ENCODE measurements at places on chromosomes 1 and 21.

DNA sequence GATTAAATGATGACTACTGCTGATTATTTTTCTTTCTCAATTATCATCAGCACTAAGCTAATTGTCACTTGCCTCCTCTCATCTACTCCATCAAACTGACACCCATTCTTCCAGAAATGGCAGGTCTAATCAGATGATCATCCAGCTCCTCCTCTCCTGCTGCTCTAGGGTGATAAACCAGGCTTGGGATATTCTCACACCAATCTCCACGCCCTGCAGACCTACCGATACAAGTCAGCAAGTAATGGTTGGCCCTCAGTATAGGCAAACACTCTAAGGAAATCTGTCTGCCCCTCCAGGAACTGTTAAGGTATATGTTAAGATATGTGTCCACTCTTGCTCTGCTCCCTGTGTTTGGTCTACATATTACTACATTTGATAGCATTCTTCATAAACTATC, 36.3 kb upstream of the C1orf21 start:
- no peak for DNase-seq

- DNase-seq, result no peak
These were observed 44.2 kb downstream of the CTH start for GRCh38 chr1:70455291-70455690.

DNA sequence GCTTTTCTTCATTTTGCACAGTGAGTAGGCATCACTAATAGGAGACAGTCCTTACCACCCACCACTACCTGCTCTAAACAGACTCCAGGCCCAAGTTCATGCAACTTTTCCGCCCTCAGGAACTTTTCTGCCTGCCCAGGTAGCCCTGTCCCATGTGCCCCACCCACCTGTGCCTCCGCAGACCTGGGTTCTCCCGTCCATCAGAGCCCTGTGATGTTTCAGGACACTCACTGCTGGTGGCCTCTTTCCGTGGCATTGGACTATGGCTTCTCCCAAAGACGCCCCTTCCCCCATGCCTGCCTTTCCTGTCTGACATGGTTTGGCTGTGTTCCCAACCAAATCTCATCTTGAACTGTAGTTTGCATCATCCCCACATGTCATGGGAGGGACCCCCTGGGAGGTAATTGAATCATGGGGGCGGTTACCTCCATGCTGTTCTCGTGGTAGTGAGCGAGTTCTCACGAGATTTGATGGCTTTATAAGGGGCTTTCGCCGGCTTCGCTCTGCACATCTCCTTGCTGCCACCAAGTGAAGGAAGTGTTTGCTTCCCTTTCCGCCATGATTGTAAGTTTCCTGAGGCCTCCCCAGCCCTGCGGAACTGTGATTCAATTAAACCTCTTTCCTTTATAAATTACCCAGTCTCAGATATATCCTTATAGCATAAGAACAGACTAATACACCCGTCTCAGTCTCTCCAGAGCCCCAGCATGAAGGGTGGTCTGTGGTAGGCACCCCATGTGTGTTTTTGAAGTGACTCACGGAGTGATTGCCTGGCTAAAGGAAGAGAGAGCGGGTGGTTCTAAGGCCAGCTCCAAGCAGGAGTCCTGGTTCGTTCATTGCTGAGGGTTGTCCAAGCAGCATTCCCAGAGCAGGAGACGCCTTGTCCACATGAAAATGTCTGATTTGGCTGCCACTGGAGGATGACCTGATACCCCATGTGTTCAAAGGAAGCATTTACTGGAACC, 86.0 kb upstream of the ZBTB40 start:
- DNase-seq, result no peak

GRCh38 chr1:176880955-176881595, 283.4 kb downstream of the ASTN1 start:
- peak; percentile 21 for DNase-seq

GRCh38 chr1:30912224-30912623, 3.7 kb upstream of the SDC3 start:
- no peak for DNase-seq
